AG04450 (cell line): ENCODE measurements at places on chromosomes 16 and 17. TPM values are rescaled to one million over a fixed set of nuclear protein-coding genes. Genes with fewer than 3 reads are reported as not detected.

Gene GGT6
- not detected in 2 replicates for polyA plus RNA-seq

- no peak for DNase-seq
Measured at GRCh38 chr17:47776330-47777197, 43.5 kb downstream of the TBX21 start.

DNA sequence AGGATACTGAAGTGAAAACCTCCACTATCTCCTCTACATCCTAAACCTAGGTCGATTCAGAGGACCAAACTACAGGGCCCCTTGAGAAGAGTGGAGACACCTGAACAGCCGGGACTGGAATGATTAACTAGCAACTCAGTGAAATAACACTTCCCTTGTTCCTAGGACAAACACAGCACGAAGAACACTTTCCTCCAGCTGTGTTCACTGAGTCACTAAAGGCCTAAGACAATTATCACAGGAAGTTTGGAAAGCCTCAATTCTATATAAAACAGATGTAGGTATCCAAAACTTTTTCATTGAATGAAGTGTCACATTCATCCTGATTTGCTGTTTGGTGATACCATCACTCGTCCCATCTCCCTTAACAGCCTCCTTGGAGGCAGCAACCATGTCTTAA lies 15.5 kb upstream of the CUEDC1 start:
- no peak for DNase-seq

- DNase-seq = no peak
Measured at GRCh38 chr17:38363016-38363415, 11.4 kb downstream of the SOCS7 start.

DNA sequence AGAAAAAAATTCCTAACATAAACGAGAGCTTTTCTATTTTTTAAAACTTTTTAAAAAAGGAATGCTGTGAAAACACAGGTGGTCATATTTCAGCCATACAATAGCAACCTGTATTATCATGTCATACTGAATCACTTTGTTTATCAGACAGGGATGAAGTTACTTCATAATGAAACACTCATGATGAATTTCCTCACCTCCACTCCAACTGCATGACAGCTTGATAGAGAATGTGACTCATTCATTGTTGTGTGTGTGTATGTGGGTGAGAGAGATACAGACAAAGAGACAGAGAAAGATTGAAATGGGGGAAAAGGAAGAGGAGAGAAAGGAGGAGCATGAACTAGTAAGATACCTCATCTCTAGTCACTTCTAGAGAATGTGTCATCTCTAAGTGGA lies 109.0 kb downstream of the SYCE1L start:
- DNase-seq = no peak
